ENCODE measurements at places on chromosomes 11 and 22.

DNA sequence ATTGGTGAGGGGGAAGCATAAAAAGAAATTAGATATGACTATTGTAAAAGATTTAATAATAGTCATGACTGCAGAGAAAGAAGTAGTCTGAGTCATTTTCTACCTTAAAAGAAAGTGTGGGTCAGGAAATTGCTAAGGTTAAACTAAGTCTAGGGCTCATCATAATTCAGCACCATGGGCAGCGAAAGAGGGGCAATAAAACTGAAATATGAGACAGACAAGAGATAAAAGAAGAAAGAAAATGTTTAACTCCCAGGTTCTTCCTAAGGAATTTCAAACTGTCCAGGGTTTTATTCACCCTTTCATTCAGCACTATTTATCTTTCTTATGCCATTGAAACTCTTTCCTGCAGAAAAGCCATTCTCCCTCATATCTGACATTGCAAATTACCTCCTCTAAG lies 114.4 kb upstream of the API5 start:
- DNase-seq = no peak

DNA sequence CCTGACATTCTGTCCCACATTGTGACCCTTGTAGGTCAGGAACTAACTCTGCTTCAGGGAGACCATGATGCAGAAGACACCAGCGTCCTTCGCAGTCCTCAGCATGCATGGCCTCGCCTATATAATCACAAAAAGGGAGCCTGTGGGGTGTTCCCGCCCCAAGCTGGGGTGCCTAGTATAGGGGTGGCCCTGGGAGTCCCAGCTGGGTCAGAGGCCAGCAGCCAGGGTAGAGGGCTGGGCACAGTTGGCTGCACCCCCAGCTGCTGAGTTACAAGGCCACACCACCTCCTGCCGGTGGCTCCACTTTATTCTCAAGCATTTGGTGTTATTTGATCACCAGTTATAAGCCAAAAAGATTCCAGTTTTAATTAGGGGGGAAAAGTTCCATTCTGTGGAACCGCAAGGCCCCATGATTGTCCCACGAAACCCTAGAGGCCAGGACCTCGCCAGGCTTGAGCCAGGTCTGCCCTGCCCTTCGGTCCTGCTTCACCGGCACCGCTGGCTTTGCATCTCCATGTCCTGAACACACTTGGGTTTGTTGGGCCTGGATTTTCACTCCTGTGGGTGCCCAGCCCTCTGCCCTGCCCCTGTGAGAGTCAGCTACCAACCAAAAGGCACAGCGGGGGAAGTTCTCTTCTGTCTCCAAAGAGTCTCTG lies 15.0 kb upstream of the GNB1L start:
- DNase-seq = no peak

GRCh38 chr11:13923716-13924650 lies 38.5 kb upstream of the SPON1 start:
- DNase-seq = no peak

- no peak for DNase-seq
Measured at GRCh38 chr11:75356613-75357012, 5.2 kb upstream of the ARRB1 start.

- no peak for DNase-seq
Measured at GRCh38 chr11:23932485-23932898, 564.4 kb upstream of the LUZP2 start.

DNA sequence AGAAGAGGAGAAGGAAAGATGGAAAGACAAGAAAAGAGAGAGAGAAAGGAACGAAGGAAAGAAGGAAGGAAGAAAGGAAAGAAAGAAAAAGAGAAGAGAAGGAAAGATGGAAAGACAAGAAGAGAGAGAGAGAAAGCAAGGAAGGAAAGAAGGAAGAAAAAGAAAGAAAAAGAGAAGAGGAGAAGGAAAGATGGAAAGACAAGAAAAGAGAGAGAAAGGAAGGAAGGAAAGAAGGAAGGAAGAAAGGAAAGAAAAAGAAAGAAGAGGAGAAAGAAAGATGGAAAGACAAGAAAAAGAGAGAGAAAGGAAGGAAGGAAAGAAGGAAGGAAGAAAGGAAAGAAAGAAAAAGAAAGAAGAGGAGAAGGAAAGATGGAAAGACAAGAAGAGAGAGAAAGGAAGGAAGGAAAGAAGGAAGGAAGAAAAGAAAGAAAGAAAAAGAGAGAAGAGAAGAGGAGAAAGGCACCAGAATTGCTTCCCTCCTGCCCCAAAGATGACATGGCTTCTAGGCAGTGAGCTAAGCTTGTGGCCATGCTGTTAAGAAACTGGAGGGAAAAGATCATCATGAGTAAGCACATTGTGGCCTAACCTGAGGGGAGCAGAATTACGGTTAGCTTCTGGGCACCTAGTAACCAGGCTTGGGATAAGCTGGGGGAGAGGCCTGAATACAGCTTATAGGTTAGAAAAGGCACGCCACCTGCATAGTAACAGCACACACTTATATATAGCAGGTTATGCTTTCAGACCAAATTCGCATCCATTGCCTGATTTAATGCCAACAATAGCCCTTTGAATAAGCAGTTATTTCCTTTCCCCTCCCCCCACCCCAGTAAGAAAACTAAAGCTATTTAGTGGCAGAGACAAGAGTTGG lies 2.3 kb upstream of the ST3GAL4 start:
- DNase-seq = no peak

- no peak for DNase-seq
Measured at GRCh38 chr11:96254087-96254486, 88.9 kb downstream of the MAML2 start.

DNA sequence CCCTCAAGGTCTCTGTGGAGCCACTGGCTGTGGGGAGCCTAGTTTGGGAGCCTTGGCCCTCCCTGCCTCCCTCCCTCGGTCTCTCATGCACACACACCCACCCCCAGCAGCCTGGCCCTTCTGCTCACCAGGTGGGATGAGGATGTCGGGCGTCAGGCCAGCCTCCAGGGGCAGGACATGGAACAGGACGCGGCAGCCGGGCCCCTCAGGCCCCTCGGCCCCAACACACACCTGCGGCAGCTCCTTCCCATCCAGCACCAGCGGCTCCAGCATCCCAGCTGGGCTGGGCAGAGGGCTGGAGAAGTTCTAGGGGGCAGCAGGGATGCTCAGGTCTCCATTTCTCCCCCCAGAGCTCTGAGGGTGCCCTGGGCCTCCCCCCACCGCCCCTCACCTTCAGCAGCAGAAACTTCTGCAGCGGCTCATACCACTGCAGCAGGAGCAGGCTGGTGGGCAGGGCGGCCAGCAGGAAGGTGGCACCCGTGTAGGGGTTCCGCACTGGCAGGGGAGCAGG lies 11.2 kb downstream of the MAP4K2 start:
- DNase-seq = no peak

DNA sequence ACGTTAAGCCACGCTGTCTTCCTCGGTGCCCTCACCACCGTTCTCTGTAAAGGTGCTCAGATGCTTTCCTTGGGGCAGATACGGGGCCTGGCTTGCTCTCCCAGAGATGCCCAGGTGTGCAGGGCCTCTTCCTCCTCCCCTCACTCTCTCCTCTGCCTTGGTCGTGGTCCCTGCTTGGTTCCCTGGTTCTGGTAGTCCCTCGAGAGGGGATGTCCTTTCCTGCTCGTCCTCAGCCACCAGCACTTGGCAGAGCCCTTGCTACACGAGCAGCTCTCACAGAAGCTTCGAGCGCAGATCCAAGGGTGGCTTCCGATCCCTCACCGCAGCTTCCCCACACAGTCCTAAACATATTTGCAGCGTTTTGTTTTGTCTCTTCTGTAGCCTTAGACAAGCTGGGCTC lies 298.8 kb downstream of the TBC1D22A start:
- no peak for DNase-seq

DNA sequence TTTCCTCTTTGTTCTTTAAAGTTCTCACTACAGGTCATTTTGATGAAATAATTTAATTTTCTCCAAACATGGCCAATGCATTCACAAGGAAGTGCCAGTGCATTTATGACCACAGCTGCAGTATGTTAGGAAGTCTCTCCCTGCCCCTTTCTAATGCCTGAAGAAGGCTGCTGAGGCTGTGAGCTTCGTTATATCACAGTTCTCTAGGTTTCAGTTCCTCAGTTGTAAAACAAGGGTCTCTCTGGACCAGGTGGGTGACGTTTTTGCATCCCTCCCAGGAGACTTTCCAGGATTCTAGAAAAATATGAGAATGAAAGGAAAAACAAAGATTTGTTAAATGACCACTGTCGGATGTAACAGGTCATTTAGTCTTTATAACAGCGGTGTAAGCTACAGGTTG lies 171.6 kb downstream of the LARGE1 start:
- DNase-seq = no peak

DNA sequence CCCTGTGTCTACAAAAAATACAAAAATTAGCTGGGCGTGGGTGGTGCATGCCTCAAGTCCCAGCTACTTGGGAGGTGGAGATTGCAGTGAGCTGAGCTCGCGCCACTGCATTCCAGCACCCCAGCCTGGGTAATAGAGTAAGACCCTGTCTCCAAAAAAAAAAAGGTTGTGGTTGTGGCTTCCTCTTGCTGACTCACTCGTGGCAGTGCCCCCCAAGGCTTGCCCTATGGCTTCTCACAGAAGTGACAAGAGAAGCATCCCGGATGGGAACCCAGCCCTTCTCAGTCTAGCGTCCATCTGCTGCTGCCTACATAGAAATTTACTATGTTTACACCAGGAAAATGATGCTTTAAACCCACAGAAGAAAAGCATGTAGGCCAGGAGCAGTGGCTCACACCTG lies 68.5 kb upstream of the PITPNB start:
- DNase-seq = peak; percentile 66

- DNase-seq = no peak
Measured at GRCh38 chr11:132253469-132254264, 883.3 kb downstream of the NTM start.

- DNase-seq = no peak
Measured at GRCh38 chr11:34318111-34319037, 39.4 kb downstream of the ABTB2 start.

DNA sequence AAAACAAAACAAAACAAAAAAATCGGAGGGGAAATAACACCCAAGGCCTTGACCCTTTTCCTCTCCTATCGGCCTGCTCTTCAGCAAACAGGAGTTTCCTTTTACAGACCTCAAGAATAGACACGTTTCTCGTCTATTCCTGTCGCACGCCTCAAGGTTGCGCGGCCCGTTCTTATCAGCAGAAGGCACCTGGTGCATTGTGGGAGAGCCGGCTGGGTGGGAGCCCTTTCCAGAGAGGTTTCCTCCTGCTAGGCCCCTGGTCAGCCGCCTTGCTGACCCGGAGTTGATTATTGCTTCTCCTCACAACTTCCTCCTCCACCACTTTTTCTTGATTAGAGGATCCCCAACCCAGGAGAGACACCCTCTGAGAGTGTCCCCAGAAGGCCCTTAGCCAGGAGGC lies 497.3 kb downstream of the MIAT start:
- no peak for DNase-seq

GRCh38 chr11:69171476-69172240 lies 15.9 kb downstream of the SMIM38 start:
- no peak for DNase-seq

DNA sequence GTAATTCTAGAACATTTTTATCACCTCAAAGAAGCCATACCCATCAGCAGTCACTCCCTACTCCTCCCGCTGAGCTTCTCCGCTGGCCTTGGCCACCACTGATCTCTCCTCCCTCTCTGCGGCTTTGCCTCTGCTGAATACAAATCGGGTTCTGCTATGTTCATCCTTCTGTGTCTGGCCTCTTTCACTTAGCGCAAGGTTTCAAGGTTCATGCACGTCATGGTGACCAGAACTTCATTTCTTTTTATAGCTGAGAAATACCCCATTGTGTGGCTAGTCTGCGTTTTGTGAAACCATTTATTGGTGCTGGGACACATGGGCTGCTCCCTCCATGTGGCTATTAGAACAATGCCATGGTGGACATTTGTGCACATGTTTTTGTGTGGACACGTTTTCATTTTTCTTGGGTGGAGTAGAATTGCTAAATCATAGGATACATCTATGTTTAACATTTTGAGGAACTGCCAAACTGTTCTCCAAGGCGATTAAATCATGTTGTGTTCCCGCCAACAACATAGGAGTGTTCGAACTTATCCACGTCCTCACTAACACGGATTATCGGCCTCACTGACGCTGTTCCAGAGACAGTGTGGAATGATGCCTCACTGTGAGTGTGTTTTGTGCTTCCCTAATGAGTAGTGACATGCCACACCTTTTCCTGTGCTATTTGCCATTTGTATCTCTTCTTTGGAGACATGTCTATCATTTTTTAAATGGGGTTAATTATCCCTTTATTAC lies 24.2 kb upstream of the KRTAP5-6 start:
- DNase-seq = no peak

DNA sequence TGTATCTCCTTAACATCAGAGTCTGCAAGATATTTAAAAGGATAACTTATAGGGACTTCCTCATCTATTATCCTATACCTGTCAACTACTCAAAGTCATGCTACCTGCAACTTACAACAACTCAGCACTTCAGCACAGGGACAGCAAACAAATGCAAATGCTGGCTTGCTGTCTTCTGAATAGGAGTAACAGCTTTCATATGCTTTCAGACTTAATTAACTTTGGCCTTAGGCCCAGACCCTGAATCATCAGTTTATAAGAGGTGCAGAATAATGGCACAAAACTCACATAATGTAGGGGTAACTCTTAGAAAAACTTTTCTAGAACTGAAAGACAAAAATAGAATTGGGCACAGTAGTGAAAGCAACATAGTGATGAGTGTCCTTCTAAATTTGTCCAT lies 953.4 kb downstream of the DLG2 start:
- peak; percentile 15 for DNase-seq

GRCh38 chr11:78783301-78783700 lies 208.6 kb upstream of the NARS2 start:
- DNase-seq = no peak

- DNase-seq = no peak
Measured at GRCh38 chr11:116465056-116465455, 307.7 kb downstream of the BUD13 start.

GRCh38 chr11:86978756-86979608 lies 23.8 kb upstream of the FZD4 start:
- DNase-seq = peak; percentile 14

DNA sequence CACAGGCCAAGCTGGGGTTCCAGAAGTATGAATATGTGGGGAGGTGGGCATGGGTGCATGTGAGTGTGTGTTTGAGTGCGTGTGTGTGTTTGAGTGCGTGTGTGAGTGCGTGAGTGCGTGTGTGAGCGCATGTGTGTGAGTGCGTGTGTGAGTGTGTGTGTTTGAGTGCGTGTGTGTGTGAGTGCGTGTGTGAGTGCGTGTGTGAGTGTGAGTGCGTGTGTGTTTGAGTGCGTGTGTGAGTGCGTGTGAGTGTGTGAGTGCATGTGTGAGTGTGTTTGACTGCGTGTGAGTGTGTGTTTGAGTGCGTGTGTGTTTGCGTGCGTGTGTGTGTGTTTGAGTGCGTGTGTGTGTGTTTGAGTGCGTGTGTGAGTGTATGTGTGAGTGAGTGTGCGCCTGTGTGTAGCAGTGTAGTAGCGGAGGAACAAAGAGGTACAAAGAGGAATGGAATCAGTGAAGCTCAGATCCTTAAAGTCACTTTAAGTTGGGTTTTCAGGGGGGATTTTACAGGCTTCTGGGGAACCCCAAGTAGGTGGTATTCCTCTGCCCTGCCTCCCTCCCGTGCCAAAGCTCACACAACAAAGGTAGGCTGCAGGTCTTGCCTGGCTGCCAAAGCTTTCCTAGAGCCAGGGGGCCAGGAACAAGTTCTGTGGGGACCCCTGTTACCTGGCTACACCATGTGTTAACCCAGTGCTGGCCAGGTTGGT lies 137.1 kb downstream of the KIRREL3 start:
- no peak for DNase-seq

GRCh38 chr11:19407677-19408270 lies 167.0 kb upstream of the E2F8 start:
- no peak for DNase-seq

GRCh38 chr11:69416762-69417698 lies 64.4 kb upstream of the LINC01488 start:
- no peak for DNase-seq
